ENCODE measurements at places on chromosomes 16 and 17.

- DNase-seq, result no peak
These were observed 6.7 kb upstream of the MT4 start for GRCh38 chr16:56558024-56558747.

DNA sequence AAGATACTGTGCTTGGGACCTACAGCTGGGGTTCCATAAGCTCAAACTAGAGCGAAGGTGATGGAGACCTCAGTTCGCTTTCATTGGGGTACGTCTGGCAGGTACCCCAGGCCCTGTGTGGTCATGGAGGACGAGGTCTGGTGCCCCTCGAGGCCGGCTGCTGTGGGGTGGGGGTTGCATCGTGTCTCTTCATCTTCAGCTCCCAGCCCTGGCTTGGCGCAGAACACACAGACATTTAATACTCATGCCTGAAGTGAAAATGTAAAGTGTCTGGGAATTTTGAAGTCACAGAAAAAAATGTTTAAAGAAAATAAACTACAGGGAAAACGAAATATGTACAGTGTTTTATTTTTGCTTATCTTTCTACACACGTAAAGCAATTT, 80.5 kb downstream of the TBC1D16 start:
- DNase-seq, result no peak

DNA sequence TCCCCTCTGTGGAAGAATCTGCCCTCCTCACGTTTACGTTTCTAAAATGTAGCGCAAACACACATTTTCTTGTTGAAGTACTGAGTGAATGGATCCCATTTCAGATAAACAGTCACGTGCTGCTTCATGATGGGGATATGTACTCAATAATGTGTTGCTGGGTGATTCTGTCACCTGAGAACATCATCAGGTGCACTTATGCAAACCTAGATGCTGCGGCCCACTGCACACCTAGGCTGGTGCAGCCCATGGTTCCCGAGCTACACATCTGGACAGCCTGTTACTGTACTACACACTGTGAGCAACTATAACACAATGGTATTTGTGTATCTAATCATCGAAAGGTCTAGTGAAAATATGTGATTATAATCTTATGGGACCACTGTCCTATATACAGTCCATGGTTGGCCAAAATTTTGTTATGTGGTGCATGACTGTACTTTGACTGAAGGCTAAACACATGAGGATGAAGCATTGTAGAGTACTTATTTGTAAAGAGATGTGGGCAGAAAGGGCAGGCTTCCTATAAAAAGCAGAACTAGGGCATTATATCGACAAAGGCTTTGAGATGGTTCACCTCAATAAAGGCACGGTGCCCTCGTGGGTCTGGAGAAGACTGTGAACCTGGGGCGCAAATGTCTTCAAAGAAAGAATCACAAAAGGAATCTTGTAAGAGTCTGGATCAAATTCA, 26.3 kb downstream of the MARF1 start:
- DNase-seq, result no peak

DNA sequence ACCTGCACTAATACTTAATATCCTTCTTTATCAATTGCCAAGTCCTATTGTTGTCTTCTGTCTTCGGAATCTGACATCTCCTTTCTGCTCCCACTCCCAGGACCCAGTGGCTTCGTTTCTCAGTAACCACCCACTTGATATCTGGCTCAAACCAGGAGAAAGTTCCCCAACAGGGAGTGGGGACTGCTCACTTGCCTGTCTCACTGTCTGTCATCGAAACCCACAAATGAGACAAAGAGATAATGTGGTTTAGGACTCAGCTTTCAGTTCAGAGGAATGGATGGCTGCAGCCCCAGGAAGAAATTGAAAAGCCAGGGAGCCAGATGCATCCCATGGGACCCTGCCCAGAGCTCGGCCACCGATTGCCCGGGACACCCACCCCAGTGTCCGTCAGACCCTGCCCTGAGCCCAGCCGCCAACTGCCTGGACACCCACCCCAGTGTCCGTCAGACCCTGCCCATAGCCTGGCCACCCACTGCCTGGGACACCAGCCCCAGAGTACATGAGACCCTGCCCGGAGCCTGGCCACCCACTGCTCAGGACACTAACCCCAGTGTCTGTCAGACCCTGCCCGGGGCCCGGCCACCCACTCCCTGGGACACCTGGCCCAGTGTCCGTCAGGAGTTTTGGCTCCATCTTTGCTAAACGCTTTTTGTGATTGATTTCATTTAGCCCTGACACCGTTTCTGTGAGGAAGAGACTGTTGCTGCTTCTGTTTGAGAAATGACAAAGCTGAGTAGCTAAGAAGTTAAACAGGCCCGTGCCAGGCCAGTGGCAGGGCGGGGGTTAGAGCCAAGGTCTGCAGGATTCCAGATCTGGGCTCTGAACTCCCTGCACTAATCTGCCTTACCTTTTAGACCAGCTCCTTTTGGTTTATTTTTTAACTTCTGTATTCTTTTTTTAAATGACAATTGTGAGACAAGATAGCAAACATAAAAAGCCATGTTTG, 251.4 kb downstream of the PHKB start:
- no peak for DNase-seq

DNA sequence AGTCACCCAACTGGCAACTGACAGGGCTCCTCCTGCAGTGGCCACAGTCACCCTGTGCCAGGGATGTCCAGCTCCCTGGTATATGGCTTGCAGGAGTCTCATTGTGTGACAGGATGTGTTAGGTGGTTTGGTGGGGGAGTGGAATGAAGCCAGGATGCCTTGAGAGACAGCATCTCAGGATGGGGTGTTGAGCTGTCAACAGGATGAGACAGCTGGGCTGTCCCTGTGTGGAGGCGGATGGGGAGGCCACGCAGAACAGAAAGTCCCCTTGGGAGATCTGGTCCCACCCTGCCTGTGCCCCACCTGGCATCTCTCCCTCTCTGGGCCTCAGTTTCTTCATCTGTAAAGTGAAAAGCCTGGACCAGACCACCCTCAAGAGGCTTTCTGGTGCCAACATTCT, 9.5 kb upstream of the ZNF469 start:
- DNase-seq, result no peak

GRCh38 chr16:57531635-57532265, 4.6 kb downstream of the CCDC102A start:
- DNase-seq, result no peak

DNA sequence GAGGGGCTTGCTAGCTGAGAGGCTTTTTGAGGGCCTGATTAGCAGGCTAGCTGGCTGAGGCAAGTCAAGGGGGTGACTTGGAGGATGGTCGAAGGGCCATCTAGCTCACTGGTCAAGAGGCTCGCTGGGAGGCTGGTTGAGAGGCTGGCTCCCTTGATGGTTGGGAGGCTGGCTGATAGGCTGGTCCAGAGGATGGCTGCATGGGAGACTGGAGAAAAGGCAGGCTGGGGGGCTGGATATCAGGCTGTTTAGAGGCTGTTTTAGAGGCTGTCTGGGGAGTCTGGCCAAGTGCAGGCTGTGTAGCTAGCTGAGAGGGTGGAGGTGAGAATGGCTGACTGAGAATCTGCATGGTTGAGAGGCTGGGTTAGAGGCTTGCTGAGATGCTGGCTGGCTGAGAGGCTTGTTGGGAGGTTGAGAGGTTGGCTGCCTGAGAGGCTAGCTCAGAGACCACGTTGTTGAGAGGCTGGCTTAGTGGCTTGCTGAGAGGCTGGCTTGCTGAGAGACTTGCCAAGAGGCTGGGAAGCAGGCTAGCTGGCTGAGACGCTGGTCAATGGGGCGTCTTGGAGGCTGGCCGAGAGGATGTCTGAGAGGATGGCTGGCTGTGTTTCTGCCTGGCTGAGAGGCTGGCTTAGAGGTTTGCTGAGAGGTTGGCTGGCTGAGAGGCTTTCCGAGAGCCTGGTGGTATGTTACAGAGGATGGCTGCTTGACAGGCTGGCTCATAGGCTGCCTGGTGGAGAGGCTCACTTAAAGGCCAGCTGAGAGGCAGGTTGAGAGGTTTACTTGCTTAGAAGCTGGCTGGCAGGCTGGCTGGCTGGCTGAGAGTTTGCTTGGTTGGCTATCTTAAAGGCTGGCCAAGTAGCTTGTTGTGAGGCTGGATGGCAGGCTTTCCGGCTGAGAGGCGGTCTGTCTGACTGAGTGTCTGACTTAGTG, 36.6 kb upstream of the ACSM2B start:
- peak; percentile 92 for DNase-seq

GRCh38 chr17:31549121-31549524, 157.6 kb downstream of the RAB11FIP4 start:
- peak; percentile 53 for DNase-seq

DNA sequence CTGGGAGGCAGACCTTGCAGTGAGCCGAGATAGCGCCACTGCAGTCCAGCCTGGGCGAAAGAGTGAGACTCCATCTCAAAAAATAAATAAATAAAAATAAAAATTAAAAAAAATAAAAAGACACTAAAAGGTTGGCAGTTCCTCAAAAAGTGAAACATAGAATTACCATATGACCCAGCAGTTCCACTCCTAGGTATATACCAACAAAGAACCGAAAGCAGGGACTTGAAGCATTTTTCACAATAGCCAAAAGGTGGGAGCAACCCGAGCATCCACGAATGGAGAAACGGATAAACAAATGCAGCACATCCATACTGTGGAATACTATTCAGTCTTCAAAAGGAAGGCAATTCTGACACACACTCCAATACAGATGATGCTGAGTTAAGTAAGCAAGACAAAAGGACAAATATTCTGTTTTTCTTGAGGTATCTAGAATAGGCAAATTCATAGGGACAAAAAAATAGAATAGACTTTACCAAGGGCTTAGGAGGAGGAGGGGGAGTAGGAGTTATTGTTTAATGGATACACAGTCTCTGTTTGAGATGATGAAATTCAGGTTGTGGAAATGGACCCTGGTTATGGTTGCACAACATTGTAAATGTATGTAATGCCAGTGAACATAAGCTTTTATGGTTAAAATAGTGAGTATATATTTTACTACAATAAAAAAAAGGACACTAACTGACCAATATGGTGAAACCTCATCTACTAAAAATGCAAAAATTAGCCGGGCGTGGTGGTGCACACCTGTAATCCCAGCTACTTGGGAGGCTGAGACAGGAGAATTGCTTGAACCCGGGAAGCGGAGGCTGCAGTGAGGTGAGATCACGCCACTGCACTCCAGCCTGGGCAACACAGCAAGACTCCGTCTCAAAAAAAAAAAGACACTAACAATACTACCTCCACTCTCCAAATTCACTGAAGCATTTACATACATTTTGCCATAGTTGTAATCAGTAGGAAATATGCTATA, 27.0 kb upstream of the SLC35B1 start:
- no peak for DNase-seq

DNA sequence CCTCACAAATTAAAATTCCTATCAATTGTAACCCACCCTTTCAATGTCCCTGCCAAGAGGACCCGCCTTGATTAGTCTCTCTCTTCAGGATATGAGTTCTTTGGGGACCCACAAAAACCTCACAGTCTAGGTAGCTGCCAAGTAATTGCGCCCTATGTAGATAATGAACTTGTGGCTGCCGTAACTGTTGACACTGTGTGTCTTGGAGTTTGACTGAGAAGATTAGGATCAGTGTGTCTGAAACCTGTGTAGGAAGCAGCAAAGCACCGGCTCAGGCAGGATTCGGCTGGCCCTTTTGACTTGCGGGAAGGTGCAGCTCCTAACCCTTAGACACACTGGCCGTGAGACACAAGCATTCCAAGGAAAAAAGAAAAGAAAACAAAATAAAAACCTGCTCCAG, 17.8 kb upstream of the SLC6A4 start:
- DNase-seq, result no peak

GRCh38 chr17:49889500-49889899, 41.6 kb upstream of the TAC4 start:
- DNase-seq, result no peak

DNA sequence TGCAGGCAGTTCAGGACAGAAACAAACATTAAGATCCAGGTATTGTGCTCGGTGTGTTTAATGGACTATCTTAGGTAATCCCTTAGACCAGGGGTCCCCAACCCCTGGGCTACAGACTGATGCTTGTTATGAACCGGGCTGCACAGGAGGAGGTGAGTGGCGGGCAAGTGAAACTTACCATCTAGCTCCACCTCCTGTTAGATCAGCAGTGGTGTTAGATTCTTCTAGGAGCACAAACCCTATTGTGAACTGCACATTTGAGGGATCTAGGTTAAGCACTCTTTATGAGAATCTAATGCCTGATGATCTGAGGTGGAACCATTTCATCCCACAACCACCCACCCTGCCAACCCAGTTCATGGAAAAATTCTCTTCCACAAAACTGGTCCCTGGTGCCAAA, 37.8 kb upstream of the ASIC2 start:
- no peak for DNase-seq
